ENCODE measurements at places on chromosomes 5 and 9. TPM values are rescaled to one million over a fixed set of nuclear protein-coding genes. Genes with fewer than 3 reads are reported as not detected.

Gene MUSK
- total RNA-seq: 1.4 TPM

Gene CDKN2B
- total RNA-seq: 6.2 TPM

Gene NUTM2F
- not detected for total RNA-seq

Gene DOCK8
- total RNA-seq: 33.6 TPM

Gene FBP1
- 1.9 TPM for total RNA-seq

Gene DBH
- 0.11 TPM for total RNA-seq

Gene SLC35A4
- 12.8 TPM for total RNA-seq

Gene AUH
- total RNA-seq: 55.1 TPM

Gene ADAMTSL2
- total RNA-seq: 4.3 TPM

Gene MYO10
- total RNA-seq: 103 TPM

Gene PITX1
- total RNA-seq: 31.1 TPM

Gene SKIC3
- total RNA-seq: 199 TPM

Gene N4BP3
- total RNA-seq: 10.6 TPM

Gene SUSD3
- total RNA-seq: 2.4 TPM

Gene PRKACG
- total RNA-seq: not detected

Gene ANXA2R
- total RNA-seq: 1.8 TPM

Gene IFNB1
- not detected for total RNA-seq

Gene YTHDC2
- 65.1 TPM for total RNA-seq

Gene IL5
- total RNA-seq: not detected

Gene FCN1
- 4.9 TPM for total RNA-seq

Gene WNT8A
- not detected for total RNA-seq

Gene TMC1
- total RNA-seq: 0.27 TPM

Gene PLAC8L1
- total RNA-seq: not detected

Gene LRRC26
- 1.7 TPM for total RNA-seq

Gene TLX3
- total RNA-seq: not detected

Gene ACTL7B
- not detected for total RNA-seq

Gene PCDHA10
- 4.6 TPM for total RNA-seq

Gene ATOSB
- total RNA-seq: 19.1 TPM

Gene MSX2
- total RNA-seq: 0.82 TPM

Gene MARVELD2
- total RNA-seq: 4.1 TPM

Gene ASPN
- 81.0 TPM for total RNA-seq

Gene EPB41L4B
- 8.9 TPM for total RNA-seq

Gene GPRIN1
- total RNA-seq: 24.8 TPM

Gene SLC34A1
- not detected for total RNA-seq

Gene KLF4
- 15.4 TPM for total RNA-seq

Gene PIGO
- total RNA-seq: 24.4 TPM

Gene LHX3
- 18.5 TPM for total RNA-seq

Gene EFNA5
- 32.2 TPM for total RNA-seq

Gene SMIM32
- not detected for total RNA-seq

Gene TAF1L
- total RNA-seq: not detected

Gene ANKDD1B
- 1.4 TPM for total RNA-seq

All from camera-type eye (tissue), 1 donor.